ENCODE measurements at places on chromosomes 7 and 10.

- no peak for DNase-seq
Observed at GRCh38 chr10:102188298-102188940, 36.2 kb downstream of the NOLC1 start.

DNA sequence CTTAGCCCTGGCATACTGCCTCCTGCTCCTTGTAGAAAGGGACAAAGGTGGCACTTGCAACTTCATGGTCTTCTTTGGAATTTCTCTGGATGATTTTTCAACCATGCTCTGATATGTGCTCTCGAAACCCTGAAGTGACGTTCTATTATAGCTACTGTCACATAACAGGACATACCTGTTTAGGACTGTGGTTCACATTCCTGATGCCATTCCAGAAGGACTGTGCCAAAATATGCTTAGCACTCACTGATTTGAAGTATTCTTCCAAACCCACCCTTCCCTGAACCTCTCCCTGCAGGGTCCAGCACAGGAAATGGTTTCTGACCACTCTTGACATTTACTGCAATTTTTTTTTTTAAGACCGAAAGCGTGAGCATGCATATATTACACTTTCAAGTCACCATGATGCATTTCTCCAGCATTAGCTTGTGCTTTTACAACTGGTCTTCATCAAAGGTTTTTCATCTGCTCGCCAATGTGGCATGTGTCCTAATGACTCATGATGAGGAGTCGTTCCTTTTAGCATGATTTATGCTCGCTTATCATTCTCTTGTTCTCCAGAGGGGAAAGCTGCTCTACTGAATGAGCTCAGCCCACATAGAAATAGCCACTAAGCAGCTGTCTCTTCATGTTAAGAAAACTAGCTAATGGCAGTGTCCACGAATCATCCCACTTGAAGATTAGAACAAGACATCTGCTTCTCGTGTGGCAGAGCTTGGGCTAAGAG is 135.2 kb downstream of the ADAM12 start:
- DNase-seq, result no peak

GRCh38 chr7:41275255-41275654 is 427.6 kb downstream of the INHBA start:
- no peak for DNase-seq

DNA sequence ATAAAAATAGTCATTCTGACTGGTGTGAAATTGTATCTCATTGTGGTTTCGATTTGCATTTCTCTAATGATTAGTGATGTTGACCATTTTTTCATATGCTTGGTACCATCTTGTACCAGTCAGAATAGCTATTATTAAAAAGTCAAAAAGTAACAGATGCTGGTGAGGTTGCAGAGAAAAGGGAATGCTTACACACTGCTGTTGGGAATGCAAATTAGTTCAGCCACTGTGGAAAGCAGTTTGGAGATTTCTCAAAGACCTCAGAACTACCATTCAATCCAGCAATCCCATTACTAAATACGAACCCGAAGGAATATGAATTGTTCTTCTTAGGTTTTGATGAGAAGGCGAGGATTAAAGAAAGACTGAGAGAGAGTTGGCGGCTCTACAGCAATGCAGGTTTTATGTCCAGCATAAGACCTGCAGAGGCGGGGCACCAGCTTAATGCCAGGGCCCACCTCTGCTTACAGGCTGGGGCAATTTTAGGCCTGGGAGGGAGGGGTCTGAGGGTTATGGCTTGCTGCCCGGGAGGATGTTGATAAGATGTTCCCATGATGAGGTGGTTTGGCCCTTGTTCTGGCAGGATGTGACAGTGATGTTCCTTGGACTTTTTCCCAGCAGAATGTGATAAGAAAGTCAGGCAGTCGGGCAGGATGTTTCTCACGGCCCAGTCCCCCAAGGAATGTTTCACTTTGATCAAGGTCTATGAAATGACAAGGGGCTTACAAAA is 74.4 kb downstream of the MEST start:
- DNase-seq, result no peak

DNA sequence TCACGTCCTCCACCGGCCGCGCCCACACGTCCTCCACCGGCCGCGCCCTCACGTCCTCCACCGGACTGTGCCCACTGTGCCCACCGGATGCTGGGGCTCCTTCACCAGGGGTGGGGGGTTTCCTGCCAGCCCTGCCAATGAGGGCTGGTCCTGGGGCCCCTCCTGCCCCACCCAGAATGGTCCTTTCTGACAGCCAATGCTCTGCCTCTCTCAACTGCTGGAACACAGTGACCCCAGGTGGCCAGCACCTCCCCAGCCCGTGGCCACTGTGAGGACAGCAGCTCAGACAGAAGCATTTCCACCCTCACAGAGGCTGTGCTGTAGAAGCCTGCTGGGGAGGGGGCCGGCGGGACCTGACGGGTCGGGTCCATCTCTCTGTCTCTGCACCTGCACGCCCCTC is 90.1 kb upstream of the DNAAF5 start:
- DNase-seq, result peak; percentile 34

GRCh38 chr10:124138195-124138882 is 44.9 kb upstream of the CHST15 start:
- no peak for DNase-seq

- DNase-seq, result peak; percentile 8
Observed at GRCh38 chr10:127694580-127695193, 42.3 kb upstream of the FOXI2 start.

- DNase-seq, result no peak
Observed at GRCh38 chr10:43384252-43385221, 13.1 kb downstream of the FXYD4 start.

DNA sequence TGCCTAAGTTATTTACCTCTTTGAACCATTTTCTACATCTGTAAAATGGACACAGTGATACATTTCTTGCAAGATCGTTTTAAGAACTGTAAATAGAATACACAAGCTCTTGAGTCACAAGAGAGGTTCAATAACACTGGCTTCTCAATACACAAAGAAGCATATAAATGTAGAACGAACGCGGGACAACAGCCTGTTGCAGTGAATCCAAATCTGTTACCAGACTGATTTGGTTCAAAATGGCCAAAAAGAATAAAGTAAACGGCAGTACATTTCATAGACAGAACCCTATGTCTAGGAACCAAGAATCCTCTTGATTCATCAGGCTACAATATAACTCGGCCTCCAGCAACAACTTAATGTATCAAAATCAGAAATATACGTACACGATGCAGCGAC is 701 bp downstream of the MTPAP start:
- DNase-seq, result no peak

GRCh38 chr7:113918946-113919345 is at the start of gene PPP1R3A:
TSS of gene PPP1R3A (minus strand) at chr7:113919009. CDS start at chr7:113918996, 13 bp downstream.
- DNase-seq, result no peak

DNA sequence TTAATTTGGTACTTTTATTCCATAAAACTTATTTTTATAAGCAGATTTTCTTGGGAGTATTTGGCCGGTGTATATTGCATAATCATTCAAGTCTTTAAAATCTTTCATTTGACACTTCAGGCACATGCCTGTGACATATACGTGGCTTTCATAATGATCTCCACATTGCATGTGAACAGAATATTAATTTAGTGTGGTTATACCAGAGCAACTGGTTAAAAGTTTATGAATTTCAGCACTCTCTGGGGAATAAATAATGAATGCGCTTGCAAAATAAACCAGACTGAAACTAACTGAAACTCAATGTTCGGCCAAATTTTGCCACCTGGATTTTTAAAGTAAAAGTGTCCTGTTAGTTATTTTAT is 242.3 kb downstream of the GLI3 start:
- no peak for DNase-seq

- peak; percentile 69 for DNase-seq
Observed at GRCh38 chr7:73606801-73607691, 17.3 kb downstream of the MLXIPL start.

DNA sequence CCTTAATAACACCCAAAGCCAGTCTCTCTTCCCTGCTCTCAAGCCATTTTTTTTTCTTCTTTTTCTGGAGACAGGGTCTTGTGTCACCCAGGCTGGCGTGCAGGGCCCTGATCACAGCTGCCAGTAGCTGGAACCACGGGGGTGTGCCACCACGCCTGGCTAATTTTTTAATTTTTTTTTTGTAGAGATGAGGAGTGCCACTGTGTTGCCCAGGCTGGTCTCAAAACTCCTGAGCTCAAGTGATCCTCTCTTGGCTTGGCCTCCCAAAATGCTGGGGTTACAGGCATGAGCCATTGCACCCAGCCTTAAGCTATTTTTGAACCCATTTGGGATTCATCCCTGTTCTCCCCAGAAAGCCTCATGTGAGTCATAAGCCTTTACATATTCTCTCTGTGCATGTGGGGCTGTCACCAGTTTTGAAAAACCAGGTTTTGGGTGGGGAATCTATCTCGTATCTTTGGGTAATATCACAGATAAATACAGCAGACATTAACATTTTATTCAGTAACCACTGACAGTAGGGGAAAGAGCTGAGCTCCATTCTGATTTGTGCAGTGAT is 15.5 kb downstream of the ZNF487 start:
- DNase-seq, result no peak

- DNase-seq, result no peak
Observed at GRCh38 chr10:102405632-102406031, 10.1 kb downstream of the NFKB2 start.

DNA sequence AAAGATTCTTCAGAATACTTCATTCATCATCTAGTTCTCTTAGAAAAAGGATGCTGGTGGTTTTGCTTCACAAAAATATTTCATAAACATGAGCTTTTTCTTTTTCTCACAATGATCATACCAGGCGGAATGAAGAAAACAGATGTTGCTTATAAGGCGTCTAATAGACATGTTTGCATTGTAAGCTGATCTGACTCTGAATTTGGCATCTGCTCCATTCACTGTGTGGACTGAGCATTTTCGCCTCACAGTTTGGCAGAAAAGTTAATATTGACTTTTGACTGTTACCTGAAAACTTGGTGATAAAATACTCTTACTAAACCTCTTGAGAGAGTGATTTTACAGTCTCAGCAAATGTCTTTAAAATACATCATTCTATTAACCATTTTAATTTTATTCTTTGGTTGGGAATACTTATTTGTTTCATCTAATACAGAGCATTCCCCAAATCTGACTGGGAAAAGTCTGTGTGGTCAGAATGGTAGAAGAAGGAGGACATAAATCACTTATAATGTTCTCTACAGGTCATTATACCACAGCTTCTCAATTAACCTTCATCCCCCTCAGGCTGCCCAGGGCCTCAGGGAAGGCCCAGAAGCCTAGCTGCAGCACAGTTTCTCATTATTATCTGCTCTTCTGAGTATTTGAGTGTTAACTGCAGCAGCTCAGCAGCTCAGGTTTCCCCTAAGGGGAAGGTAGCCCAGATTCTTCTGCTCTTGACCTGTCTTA is 121.6 kb upstream of the KAT6B start:
- DNase-seq, result no peak

DNA sequence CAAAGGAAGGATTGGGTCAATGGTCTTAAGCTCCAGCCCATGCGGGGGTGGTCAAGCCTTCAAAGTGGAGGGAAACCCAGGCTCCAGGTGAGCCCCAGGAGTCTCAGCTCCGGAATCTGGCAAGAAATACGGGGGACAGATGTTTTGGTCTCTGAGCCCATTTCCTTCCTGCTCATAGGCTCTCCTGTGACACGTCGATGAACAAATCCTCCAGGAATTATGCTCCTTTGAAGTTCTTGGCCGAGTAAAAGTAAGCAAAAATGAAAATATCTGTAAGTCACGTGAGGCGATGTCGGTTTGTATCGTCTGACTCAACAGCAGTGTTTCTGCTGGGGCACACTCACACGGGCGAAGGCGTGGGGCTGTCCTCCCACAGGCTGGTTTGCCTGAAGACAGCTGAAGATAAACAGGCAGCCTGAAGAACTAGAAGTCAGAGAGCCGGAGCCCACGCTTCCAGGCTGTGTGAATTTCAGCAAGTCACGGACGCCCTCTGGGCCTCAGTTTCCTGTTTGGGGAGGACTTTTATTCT is 52.6 kb upstream of the SMNDC1 start:
- DNase-seq, result peak; percentile 50

GRCh38 chr10:29874606-29875269 is 184.6 kb downstream of the JCAD start:
- DNase-seq, result no peak

- no peak for DNase-seq
Observed at GRCh38 chr7:78225534-78225933, 427.0 kb downstream of the PHTF2 start.

DNA sequence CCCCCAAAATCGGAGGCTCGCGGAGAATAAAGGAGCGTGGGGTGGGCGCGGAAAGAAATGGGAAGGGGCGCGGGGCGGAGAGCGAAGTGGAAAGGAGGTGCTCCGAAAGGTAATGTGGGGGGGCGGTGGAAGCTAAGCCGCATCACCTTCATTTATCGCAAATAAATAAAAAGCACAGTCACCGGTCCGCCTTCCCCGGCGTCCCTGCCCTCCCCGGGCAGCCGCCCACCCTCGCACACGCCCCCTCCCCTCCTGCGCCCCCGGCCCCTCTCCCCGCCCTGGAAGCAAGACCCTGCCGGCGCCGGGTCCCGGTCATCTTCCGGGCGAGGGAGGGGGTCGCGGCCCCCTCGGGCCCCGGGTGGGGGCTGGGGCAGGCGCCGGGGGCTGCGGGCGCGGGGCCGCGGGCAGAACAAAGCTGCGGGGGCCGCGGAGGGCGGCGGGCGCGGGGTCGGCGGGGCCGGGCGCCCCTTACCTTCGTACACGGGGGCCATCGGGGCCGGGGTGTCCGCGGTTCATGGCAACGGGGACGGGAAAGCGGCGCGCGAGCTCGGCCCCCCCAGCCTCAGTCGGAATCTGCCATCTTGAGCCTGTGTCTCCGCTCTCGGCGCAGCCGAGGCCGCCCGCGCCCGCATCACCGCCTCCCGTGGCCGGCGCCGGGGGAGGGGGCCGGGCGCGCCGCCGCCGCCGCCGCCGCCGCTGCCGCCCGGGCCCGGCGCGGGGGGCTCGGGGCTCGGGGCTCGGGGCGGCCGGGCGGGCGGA is 486 bp downstream of the HIPK2 start:
- peak; percentile 41 for DNase-seq

DNA sequence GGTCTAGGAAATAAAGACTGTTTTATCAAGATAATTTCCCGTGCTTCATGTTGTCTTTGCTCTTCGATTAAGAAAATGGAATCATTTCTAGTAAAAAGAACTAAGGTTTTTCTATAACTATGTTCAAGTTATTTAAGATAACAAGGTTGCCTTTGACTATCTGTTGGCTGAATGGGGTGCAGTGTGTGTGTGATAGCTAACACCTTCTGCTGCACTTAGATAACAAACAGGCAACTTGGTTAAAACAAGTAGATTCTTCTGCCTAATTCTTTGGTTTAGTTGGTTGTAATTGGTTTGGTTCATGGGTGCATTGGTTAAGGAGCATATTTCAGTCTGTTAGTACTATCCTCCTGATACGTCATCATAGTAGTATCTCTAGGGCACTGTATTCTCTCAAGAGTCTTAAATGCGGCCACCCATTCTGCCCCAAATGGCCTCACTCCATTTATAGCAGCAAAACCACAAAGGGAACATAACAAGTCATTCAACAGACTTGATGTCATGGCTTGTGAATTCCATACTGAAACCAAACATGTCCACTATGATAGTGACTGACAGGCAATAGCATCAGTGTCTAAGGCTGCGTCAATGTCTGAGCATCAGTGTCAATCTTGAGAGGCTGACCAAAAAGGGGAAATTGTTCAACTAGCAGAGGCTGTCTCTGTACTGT is 55.7 kb downstream of the CCDC3 start:
- no peak for DNase-seq

DNA sequence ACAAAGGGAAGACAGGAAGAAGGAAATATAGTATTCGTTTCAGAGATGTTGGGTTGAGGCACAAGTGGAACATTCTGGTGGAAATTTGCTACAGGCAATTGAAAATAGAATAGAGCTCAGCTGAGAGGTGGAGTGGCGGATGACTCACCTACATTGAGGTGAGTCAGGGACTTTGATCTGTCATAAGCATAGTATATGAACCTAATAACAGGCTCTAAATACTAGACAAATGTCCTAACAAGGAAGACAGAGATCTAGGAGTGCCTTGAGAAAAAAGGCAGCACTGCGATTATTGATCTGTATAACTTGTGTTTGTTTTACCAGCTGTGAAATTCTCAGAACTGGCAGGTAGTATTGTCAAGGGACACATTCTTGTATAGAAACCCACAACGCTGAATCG is 907 bp upstream of the IFRD1 start:
- peak; percentile 46 for DNase-seq
